NCI-H2081 treated with DMSO at 0.1 percent for 48 hours (cell line): ENCODE measurements at places on chromosomes 11 and 22.

GRCh38 chr22:40183029-40183581, 5.4 kb downstream of the TNRC6B start:
- DNase-seq, result no peak

DNA sequence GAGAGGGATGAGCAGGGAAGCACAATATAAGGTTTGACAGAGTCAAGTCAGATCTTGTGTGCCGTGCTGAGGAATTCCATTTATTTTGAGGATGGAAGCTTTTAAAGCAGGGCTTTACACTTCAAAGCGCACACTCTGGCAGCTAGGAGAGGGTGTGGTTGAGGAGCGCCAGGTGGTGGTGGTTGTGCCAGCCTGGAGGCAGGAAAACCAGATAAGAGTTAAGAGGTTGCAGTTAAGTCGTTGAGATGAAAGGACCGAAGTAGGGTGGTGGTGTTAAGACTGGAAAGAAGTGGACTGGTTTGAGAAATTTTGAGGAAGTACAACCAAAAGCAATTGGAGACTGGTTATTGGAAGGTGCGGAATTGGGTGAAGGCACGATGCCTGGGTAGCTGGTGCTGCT, 231.6 kb upstream of the TBCEL start:
- DNase-seq, result no peak

DNA sequence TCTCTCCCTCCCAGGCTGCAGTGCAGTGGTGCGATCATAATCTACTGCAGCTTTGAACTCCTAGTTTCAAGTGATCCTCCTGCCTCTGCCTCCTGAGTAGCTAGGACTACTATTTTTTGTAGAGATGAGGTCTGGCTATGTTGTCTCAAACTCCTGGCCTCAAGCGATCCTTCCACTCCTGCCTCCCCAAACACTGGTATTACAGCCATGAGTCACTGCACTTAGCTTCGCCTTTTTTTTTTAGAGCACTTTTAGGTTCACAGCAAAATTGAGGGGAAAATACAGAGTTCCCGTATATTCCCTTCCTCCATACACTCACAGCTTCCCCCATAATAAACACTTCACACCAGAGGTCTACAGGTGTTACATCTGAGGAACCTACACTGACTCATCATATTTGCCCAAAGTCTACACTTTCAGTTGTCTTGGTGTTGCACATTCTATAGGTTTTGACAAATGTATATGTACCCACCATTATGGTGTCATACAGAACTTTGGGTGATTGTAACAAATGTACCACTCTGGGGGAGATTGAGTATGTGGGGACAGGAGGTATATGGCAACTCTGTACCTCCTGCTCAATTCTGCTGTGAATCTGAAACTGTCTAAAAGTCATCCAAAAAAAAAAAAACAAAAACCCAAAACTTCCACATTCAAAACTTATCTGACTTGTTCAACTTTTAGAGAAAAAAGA, 11.3 kb upstream of the SLC37A4 start:
- no peak for DNase-seq

GRCh38 chr22:36362932-36363331, 24.8 kb downstream of the MYH9 start:
- DNase-seq, result no peak

- DNase-seq, result no peak
Measured at GRCh38 chr11:57632116-57632515, 17.6 kb downstream of the YPEL4 start.

GRCh38 chr11:79080551-79080950, 360.3 kb downstream of the TENM4 start:
- DNase-seq, result no peak

DNA sequence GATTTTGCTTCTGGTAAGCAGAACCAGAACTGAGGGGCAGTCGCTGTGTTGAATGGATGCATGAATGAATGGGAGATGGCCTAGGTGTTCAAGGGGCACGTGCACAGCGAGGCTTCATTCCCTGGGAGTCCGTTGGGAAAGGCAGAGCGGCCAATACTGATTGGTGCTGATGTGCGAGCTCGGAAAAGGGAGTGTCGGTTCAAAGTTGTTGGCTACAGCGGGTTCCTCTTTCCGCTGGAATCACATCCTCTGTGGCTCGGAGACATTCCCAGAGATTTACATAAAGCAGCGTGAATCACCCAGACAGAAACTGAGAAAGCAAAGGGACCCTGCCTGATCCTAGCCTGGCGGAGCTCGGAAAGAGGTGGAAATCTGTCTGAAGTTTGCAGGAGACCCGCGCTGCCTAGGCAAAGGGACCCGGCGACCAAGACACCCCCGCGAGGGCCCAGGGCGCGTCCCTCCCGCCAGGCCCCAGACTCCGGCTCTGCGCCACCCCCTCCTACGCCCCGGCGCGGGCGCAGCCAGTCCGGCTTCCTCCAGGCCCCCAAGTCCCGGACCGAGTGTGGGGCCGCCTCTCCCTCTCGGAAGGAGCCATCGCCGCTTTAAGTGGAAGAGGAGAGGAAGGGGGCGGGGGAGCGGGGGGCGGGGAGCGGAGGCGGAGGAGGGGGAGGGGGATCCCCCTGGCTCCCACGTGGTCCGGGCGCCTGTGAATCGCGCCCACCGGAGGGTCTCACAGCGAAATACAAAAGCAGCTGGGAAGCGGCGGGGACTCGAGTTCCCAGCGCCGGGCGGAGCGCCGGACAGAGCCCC, at the start of gene FJX1:
Gene FJX1, plus strand, starts transcription at position 774 of the 810 bp plus-strand sequence. CDS start 177 bp downstream, outside the sequence.
- DNase-seq, result no peak

DNA sequence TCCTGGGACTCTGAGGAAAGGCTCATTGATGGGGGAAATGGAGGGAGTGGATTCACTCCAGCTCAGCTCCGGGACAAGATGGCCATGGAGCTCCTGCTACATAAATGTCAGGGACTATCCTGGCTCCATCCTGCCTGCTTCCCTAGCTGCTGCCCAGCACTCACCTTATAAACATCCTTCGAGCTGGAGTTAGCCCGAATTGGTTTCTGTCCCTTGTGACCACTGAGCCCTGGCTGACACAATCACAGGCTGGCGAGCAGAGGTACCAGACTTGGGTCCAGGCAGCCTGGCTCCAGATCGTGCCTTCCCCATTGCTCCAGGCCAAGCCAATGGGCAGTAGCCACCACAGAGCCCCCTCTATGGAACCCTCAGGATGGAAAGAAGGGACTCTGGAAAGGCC, 77.6 kb downstream of the FDX1 start:
- no peak for DNase-seq

GRCh38 chr11:94560834-94561233, 6.3 kb upstream of the PIWIL4 start:
- DNase-seq, result no peak

DNA sequence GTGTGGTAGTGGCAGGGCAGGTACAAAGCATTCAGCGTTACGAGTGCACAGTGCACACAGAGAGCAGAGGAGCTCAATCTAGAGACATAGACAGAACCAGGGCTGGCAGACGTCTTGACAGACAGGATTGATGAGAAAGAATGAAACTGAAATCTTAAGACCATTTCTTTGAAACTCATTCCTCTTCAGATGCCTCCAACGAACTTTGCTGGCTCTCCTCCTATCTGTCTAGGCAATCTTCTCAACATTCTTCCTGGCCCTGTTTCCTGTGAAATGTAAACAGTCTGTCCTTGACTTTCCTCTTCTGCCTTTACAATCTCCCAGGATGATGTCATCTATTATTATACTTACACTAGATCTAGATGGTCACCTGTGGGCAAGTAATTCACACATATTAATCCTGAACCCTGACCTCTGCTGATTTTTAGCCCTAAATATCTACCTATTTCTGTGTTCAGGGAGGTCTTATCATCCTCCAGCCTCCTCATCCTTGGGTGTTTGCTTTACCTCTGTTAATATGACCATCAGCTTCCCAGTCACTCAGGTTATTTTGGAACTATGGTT, 119.5 kb downstream of the ENTHD1 start:
- no peak for DNase-seq

- DNase-seq, result no peak
Measured at GRCh38 chr11:61918938-61919704, 1.8 kb upstream of the RAB3IL1 start.

- no peak for DNase-seq
Measured at GRCh38 chr11:74636630-74637184, 44.3 kb downstream of the POLD3 start.

GRCh38 chr11:76721755-76722677, 51.5 kb upstream of the LRRC32 start:
- DNase-seq, result no peak

GRCh38 chr11:110182886-110183285, 89.7 kb downstream of the ZC3H12C start:
- no peak for DNase-seq

DNA sequence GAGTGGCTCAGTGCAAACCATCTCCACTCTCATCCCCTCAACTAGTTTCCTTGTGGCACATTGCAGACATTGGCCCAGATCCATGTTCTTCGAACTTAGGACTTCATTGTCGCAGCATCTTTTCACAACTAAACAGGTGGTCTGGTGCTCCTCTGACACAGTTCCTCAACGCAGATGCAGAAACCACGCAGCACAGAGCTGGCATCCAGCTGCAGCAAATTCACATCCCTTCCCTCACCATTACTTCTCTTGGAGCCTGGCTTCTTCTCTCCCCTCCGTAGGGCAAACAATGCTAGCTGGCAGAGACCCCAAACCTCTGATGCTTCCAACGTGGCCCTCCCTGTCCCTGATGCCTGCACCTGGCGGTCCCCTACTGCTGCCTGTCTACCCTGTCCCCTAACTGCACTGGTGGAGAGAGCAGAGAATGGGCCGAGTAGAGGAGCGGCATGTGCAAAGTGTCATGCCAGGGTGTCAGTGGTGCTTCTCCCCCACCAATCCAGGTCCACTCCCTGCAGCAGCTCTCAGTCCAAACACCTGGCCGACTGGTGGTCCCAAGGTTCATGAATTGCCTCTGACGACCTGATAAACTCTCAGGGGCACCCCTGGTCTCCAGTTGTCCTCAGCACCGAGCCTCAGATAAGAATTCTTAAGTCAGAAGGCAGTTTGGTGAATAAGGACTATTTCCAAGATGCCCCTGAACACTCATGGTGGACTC, 18.1 kb downstream of the TMPRSS13 start:
- DNase-seq, result no peak

DNA sequence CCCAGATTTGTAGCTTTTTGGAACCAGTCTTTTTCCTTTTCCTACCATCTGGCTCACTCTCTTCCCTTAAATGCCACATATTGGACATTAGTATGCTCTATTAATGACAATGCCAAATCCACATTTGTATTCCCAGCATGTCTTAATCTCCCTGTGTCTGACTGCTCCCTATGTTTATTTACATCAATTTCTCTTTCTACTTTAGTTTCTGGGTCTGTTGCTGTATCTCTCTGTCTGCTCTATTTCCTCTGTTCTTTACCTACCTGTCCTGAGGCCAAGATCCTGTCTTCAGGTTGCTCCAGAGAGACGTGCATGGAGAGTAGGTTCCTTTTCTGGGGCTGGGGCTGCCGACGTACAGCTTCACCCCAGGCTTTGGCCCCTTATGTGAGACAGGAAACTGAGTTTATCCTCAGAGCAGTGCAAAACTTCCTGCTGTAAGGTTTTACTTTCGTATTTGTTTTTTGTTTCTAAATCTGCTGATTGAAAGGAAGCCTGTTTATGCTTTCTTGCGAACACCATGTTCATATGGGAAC, 25.6 kb downstream of the OR2AG2 start:
- no peak for DNase-seq

DNA sequence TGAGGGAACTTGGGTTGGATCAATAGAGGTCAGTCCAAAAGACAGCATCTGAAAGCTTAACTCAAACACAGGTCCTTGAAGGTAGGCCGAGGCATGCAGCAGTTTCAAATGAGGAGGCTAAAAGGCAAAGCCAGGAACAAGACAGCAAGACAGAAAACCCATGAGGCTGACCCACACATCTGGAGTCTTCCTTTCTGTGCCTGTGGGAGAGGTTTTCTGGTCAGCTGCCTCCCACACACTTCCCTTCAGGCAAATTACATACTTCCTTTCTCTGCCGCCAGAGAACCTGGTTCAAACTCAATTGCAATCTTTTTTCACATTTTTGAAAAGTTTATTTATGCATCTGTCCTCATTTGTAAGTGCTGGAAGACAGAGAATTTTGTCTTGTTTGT, 29.8 kb upstream of the CRTAM start:
- DNase-seq, result no peak
